Activated CD8-positive, alpha-beta T cell treated with anti-CD3 and anti-CD28 coated beads for 36 hours (primary cell): ENCODE measurements at places on chromosomes 12 and 14. TPM values are rescaled to one million over a fixed set of nuclear protein-coding genes. Genes with fewer than 3 reads are reported as not detected.
A peak's percentile ranks its signal among the peaks of the same experiment; 100 is the strongest.

- DNase-seq: no peak
These were observed 22.5 kb downstream of the LGALS3 start for GRCh38 chr14:55151601-55152000.

DNA sequence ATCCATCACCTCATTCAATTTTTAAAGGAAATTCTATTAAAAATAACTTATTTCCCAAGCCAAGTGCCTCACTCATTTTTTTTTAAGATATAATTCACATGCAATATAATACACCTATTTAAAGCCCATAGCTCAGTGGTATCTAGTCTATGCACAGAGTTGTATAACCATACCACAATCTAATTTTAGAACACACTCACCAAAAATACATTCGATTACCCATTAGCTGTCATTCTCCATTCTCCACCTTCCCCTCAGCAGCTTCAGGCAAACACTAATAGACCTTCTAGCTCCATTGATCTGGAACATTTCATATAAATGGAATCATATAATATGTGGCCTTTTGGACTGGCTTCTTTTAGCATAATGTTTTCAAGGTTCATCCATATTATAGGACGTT, 49.5 kb downstream of the CLMN start:
- DNase-seq: no peak

DNA sequence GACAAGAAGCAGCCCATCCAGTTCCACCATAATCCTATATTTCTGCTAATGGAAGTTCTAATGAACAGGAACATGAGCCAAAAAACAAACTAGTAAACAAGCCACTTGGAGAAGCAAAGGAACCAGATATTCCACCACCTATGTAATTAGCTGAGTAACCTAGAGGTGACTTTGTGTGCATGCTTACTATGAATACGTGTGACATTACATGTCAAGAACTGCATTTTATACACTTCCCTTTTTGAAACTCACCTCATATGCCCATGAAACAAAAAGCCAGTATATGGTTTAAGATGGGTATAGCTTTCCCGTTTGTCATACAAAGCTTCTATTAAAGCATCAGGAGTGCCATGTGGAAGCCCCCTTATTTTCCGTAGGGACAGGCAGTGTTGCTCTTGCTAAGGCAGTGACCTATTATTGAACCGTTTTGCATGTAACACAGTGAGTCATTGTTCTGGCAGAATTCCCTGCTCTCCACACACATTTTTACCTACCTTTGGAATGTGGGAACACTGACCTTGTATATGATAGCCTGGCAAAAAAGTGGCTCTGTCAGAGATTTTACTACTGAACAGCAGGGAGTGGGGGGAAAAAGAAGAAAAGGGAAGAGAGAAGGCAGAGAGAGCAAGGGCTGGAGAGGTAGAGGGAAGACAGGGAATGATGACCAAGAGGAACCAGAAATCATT, 34.8 kb upstream of the FRMD6 start:
- DNase-seq: no peak

DNA sequence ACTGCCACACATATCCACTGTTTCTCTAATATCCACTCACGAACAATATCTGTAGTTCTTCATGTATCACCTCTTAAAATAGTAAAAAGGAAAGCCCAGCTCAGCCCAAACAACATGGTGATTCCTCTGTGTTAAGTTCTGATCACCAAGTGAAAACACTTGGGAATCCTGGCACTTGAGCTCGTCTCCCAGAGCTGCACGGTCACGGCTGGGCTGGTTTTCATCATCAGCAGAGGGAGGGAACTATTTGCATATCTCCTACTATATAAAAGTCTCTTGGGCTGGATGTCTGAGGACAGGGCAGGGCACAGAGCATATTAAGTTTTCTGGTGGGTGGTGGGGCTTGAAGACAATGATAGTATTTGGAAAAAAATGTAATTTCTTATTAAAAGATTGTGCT, 870.6 kb downstream of the TMEM121 start:
- DNase-seq: no peak

- DNase-seq: peak; percentile 57
These were observed 807 bp downstream of the B4GALNT3 start for GRCh38 chr12:460261-461230.

DNA sequence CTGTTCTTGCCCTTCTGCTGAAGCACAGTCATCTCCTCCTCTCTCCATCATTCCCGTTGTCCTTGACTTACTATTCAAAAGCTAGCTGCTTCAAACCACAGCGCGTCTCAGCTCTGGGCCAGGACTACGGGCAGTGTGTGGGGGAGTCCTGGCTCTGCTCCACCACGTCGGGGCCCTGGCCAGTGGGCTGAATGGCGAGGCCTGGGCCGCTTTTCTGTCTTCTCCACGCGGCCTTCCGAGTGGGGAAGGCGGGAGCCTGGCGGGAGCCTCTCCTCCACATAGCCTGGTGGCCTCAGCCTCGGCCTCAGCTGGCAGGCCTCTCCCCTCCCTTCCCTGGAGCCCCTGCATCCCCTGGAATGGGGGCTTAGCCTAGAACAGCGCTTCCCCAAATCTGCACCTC, 16.5 kb downstream of the ANKRD9 start:
- no peak for DNase-seq

DNA sequence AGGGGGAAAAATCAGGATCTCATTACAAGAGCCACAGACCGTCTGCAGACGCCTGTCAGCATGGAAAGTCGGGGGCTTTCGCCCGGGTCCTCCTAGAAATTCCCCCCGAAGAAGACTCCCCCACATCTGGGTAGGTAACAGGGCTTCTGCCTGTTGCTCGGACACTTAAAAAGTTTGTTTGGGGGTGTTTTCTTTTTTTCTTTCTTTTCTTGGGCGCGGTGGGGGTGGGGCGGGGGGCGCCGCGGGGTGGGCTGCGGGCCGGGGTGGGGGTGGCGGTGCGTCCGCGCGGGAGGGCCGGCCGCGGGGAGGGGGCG, 358 bp downstream of the ELK3 start:
- DNase-seq: no peak

DNA sequence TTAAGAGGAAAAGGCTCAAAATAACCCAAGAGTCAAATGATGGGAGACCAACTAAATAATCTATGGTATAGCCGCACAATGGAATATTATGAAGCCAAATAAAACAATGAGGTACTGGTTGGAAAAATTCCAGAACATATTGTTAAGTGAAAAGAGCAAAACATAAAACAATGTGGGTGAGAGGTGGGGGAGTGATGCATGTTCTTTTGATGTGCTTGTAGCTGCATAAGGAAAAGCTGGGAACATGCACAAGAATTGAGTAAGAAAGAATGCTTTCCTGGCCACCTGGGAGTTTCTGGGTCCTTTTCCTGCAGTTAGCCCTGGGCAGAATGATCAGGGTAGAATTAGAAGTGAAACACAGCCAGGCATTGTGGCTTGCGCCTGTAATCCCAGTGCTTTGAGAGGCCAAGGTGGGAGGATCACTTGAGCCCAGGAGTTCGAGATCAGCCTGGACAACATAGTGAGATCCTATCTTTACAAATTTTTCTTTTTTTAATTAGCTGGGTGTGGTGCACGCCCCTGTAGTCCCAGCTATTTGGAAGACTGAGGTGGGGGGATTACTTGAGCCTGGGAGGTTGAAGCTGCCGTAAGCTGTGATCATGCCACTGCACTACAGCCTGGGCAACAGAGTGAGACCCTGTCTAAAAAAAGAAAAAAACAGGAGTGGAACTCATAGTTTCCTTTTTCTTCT, 7.9 kb downstream of the ABCB9 start:
- no peak for DNase-seq

- peak; percentile 44 for DNase-seq
These were observed 6.3 kb upstream of the NFE2 start for GRCh38 chr12:54306925-54307741.

GRCh38 chr14:73888971-73889370, 2.3 kb downstream of the ZNF410 start:
- DNase-seq: no peak

TMEM233 gene
- total RNA-seq: not detected

NABP2 gene
- 60.2 TPM for total RNA-seq
